ENCODE measurements at places on chromosomes 5 and 9.

GRCh38 chr9:8856396-8857067 lies 1057.0 kb upstream of the DMAC1 start:
- DNase-seq = no peak

GRCh38 chr5:158832731-158833130 lies 267.0 kb downstream of the EBF1 start:
- DNase-seq = no peak

- DNase-seq = no peak
Observed at GRCh38 chr5:78519198-78519941, 129.2 kb downstream of the LHFPL2 start.

DNA sequence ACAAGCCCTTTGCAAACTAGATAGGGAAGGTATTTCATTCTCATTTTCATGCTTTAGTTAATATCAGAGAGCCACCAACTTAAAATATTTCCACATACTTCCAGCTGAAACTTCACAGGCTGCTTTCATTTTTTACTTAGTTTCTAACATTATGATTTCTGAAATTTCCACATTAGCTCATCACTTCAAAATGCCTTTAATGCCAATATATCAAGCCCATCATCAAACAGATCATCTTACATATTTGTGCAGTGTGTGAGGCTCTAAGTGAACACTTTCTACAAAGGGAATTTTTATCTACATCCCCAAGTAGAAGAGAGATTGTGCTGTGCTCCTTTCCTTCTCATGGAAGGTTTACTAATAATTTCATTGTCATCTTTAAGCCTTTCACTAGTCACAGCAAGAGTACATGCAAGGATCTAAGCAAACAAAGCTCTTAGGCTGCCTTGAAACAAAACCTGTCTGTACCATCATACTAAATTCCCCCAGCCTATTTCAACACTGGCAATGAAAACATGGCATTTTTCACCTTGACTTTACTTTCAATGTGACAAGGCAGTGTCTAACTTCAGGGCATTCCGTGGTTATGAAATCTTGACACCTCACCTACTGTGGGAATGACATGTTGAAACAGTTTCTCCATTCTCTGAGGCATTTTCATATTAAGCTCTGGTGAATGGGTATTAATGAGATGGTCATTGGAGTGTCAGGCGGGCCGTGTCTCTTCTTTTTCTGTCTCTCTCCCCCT lies 45.4 kb downstream of the PPP2R2B start:
- no peak for DNase-seq

DNA sequence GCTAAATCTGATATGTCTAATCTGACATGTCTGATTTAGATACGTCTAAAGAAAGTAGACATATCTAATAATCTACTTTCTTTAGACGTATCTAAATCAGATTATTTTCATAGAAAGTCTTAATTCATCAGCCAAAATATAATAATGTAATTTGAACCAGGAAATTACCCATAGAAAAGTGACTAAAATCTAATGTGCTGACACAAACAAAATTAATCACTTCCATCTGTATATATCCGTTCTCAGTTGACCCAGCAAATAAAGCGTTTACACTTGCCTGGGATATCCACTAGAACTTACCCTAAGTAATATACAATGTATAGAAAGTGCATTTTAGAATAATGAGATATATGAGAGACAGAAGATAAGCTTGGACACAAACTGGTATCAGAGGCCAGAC lies 56.7 kb downstream of the TTLL11 start:
- no peak for DNase-seq

DNA sequence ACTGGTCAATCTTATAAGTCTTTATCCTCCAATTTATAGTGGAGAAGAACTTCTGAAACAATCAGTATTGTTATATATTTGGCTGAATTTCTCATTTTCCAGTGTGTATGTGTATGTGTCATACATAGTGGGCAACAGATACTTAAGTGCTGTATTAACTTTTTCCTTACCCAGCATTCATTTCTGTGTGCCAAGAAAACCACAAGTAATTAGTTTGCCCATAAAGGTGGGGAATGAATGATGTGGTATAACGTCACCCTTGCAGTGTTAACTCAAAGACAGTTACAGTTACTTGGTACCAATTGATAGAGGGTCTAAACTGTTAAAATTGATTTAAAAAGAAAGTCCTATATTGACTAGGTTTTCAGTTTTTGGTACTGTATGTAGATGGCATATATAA lies 2.0 kb downstream of the OGN start:
- DNase-seq = no peak

DNA sequence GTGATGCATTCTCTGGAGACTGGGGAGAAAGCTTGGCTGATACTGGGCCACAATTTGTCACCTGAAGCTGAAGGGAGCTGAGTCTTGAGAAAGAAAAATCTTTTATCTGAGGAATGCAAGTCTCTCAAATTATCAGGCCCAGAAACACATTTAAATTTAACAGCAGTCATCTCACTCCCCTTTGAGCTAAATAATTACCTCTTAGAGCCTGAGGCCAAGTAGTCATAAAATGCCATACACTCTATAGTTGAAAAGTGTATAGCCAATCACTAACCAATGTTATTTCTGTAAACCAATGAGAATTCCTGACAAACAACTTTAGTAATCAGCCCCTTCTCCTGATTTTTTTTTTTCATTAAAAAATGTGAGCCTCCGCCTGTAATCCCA lies 32.7 kb upstream of the DAPK1 start:
- DNase-seq = no peak

DNA sequence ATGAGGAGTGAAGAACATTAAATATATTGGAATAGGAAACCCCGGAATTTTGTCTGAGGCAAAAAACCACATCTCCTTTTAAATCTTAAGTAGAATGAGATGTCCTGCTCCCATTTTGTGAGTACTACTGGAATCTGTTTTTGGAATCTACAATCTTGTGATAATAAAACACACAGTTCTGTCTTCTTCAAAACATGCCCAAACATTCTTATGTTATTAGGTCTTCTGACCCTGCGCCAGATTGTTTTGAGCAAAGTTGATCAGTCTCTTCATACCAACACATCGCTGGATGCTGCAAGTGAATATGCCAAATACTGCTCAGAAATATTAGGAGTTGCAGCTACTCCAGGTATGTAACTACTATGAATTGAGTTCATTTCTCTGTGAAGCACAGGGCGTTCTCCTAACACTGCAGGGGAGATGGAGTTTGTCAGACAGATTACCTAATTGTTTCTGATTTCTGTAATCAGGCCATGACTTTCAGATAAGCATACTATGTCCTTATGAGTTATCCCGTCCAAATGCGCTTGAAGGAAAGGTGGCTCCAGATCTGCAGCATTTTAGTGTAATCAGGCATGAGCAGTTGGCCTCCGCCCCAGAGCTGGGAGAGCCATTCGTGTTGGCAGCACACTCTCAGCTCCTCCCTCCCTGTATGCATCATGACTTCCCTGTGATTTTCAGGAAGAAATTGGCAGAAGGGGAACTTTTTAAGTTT lies 88.0 kb downstream of the NLN start:
- no peak for DNase-seq

DNA sequence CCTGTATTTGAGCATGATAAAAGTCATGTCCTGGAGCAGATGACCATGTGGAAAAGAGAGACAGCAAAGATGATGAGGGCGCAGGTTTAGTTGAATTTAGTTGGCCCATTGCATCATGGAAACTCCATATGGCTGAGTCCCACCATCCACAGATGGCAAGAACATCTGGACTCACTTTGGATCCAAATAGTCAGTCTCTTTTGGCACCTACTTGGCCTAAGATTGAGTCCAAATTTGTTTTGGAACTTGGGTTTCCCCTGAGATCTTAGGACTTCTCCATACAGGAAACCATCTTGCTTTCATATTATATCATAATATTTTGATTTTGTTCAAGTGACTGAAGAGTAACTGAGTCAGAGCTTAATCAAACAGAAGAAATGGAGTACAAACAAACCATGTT lies 217.5 kb downstream of the DRD1 start:
- no peak for DNase-seq

Data from GM19239 (cell line).